ENCODE measurements at places on chromosomes 1 and 21. TPM values are rescaled to one million over a fixed set of nuclear protein-coding genes. Genes with fewer than 3 reads are reported as not detected.

ANKRD45 gene
- total RNA-seq = 0.60 TPM

OVAAL gene
- not detected for total RNA-seq

TFAP2E gene
- 2.0 TPM for total RNA-seq

RXFP4 gene
- total RNA-seq = not detected

FLG2 gene
- not detected for total RNA-seq

RPS8 gene
- 2,278 TPM for total RNA-seq

ACOT7 gene
- total RNA-seq = 17.4 TPM

ADAMTS4 gene
- 6.8 TPM for total RNA-seq

PRAMEF9 gene
- not detected for total RNA-seq

SLC26A9 gene
- not detected for total RNA-seq

IL19 gene
- not detected for total RNA-seq

CFHR5 gene
- total RNA-seq = not detected

RUNX3 gene
- 0.13 TPM for total RNA-seq

HAPLN2 gene
- 1.2 TPM for total RNA-seq

DNA sequence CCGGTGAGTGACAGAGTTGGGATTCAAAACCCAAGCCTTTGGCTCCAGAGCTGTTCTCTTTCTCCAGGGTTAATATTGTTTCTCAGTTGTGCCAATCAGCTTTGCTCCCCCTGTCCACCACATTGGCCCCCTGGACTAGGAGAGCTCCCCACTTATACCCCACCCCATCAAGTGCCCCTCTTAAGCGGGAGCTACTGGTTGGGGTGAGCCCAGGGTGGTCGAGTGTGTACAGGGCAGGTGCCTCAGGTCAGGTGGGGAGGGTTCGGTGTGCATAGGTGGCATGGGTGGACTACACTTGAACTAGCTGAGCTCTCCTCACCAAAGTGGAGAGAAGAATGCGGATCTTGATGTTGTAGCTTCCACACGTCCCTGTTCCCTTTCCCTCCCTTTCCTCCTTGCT lies 14.2 kb downstream of the KCNA2 start:
- no peak overlapping the region for H3K27ac ChIP-seq
- H3K27me3 ChIP-seq = peaks cover 83% of the 10 kb centered on the region
- DNase-seq = no peak
- H3K4me1 ChIP-seq = no peaks in the 10 kb centered on the region

DNA sequence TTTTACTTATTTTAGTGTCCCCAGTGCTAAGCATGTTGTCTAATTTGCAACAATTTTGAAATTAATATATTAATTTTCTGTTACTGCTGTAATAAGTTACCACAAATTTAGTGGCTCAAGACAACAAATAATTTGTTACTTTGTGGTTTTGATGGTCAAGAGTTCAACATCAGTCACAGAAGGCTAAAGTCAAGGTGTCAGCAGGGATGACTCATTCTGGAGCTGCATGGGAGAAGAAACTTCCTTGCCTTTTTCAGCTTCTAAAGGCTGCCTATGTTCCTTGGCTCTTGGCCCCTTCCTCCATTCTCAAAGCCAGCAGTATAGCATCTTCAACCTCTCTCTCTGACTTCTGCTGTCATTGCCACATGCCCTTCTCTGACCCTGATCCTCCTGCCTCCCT lies 271.8 kb downstream of the HLX start:
- peaks cover 7% of the 10 kb centered on the region for H3K4me1 ChIP-seq
- H3K27me3 ChIP-seq = peaks cover 9% of the 10 kb centered on the region
- no peak overlapping the region for H3K27ac ChIP-seq
- DNase-seq = no peak
- H3K4me3 ChIP-seq = no peak overlapping the region

GRCh38 chr21:45864436-45864835 lies 117.1 kb upstream of the COL6A1 start:
- no peak overlapping the region for H3K27ac ChIP-seq

GRCh38 chr1:198620951-198621824 lies 17.7 kb upstream of the PTPRC start:
- H3K4me3 ChIP-seq = no peak overlapping the region
- H3K27me3 ChIP-seq = no peaks in the 10 kb centered on the region
- H3K27ac ChIP-seq = no peak overlapping the region
- H3K4me1 ChIP-seq = no peaks in the 10 kb centered on the region
- H3K36me3 ChIP-seq = no peaks in the 10 kb centered on the region

- DNase-seq = no peak
- H3K4me1 ChIP-seq = peaks cover 46% of the 10 kb centered on the region
- H3K4me3 ChIP-seq = no peak overlapping the region
These were observed 154.8 kb downstream of the SLC45A1 start for GRCh38 chr1:8472668-8473067.

- H3K27ac ChIP-seq = no peak overlapping the region
- no peak overlapping the region for H3K4me3 ChIP-seq
- no peaks in the 10 kb centered on the region for H3K27me3 ChIP-seq
- DNase-seq = no peak
- peaks cover 4% of the 10 kb centered on the region for H3K36me3 ChIP-seq
These were observed 176.3 kb downstream of the DENND1B start for GRCh38 chr1:197598935-197599334.

DNA sequence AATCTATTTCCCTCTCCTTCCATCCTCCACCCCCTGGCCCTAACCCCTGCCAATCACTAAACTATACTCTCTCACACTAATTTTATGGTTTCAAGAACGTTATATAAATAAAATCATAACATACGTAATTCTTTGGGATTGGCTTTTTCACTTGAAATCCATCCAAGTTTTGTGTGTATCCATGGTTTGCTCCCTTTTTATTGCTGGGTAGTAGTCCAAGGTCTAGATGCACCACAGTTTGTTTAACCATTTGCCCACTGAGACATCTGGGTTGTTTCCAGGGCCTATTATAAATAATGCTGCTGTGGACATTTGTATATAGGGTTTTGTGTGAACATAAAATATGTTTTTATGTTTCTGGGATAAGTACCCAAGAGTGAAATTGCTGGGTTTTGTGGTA lies 61.4 kb downstream of the TEX35 start:
- peaks cover 2% of the 10 kb centered on the region for H3K27me3 ChIP-seq
- H3K27ac ChIP-seq = no peak overlapping the region
- H3K36me3 ChIP-seq = no peaks in the 10 kb centered on the region

DNA sequence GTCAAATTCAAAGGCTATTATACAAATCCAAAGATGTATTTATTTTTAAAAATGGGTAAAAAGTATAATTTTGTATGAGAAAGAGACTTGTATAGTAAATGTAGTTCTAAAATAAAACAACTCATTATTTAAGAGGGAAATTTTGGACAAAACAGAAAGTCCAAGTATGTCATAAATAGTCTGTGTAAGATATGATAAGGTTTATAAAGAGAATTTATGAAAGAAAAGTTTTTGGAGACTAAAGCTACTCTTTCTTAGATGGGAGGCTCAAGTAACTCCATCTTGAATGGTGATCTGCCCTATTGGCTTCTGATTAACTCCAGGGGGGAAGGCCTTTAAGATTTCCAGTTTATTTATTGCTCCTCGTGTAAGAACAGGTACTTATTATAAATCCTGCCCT lies 14.7 kb upstream of the OR2T27 start:
- no peak overlapping the region for H3K4me3 ChIP-seq
- H3K4me1 ChIP-seq = no peaks in the 10 kb centered on the region

GRCh38 chr1:168371477-168371876 lies 90.8 kb downstream of the TBX19 start:
- no peak for DNase-seq
- no peaks in the 10 kb centered on the region for H3K27me3 ChIP-seq
- H3K4me1 ChIP-seq = peaks cover 12% of the 10 kb centered on the region
- no peak overlapping the region for H3K4me3 ChIP-seq
- H3K27ac ChIP-seq = no peak overlapping the region

GRCh38 chr21:28086861-28087581 lies 905.7 kb downstream of the LTN1 start:
- H3K27me3 ChIP-seq = no peaks in the 10 kb centered on the region
- no peak for DNase-seq
- no peak overlapping the region for H3K4me3 ChIP-seq
- peaks cover 23% of the 10 kb centered on the region for H3K4me1 ChIP-seq

Data from mesothelial cell of epicardium (in vitro differentiated cells).